ENCODE measurements at places on chromosomes 11 and 22.

GRCh38 chr11:63564056-63564774 is 1.0 kb upstream of the PLAAT2 start:
- no peak for DNase-seq

DNA sequence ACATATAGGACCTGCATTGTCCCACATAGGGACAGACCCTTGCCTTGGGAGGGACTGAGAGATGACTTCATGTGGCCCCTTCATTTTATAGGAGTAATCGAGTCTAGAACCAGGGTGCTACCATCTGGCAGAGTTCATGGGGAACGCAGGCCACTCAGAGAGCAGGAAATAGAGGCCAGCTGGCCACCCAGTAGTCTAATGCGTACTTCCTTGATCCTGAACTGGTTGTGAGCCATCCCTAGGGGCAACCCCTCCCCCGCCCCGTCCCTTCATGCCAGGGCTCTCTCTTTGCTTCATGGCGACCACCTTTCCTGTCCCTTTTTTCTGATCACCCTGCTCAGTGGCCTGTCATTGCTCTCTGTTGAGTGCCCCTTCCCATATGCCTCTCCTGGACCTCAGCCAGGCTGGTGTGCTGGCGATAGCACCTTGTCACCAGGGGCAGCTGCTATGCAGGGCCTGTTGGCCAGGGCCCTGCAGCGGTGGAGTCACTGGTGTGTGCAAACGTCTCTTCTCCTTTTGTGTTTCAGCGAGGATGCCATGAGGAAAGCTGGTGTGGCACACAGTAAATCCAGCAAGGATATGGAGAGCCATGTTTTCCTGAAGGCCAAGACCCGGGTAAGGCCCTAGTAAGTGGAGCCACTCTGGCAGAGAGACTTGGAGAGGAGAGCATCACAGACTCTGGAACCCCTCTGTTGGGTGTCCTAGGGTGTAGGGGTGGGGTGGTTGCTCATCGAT is 29.3 kb downstream of the MED15 start:
- DNase-seq, result no peak

DNA sequence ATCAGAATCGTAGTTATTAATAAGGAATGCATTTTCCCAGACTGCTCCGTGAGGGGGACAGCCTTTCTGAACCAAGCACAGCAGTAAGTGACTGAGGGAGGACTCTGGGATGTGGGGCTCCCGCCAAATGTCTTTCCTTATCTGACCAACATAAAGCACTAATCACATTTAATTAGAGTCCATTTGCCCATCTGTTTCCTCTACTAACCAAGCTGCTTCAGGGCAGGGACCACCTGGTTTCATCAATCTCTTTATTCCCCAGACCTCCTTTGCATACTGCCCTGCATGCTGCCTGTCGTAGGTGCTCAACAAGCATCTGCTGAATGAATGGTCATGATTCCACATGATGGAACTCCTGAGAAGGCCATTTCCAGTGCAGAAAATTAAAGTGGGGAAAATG is 29.4 kb downstream of the SMCO4 start:
- DNase-seq, result no peak

- DNase-seq, result no peak
Measured at GRCh38 chr22:44390613-44390970, 77.8 kb upstream of the SHISAL1 start.
